Small intestine (tissue), 16 donors: ENCODE measurements at places on chromosomes 7 and 10.

DNA sequence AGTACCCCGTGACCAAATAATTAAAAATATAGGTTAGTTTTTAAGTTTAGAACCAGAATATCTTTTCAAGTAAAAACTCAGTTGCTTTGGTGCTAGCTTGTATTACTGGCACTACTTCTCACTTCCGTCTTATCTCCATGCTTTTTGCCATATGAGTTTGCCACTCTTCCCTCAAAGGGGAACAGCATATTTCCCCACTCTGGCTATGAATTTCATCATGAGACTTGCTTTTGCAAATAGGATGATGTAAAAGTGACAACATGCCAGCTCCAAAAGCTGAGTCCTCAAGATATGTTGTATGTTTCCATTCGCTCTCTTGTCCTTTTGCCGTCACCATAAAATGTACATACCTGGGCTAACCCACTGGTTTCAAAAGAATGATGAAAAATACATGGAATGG is 178.1 kb upstream of the SEMA3A start:
- no peak for DNase-seq

DNA sequence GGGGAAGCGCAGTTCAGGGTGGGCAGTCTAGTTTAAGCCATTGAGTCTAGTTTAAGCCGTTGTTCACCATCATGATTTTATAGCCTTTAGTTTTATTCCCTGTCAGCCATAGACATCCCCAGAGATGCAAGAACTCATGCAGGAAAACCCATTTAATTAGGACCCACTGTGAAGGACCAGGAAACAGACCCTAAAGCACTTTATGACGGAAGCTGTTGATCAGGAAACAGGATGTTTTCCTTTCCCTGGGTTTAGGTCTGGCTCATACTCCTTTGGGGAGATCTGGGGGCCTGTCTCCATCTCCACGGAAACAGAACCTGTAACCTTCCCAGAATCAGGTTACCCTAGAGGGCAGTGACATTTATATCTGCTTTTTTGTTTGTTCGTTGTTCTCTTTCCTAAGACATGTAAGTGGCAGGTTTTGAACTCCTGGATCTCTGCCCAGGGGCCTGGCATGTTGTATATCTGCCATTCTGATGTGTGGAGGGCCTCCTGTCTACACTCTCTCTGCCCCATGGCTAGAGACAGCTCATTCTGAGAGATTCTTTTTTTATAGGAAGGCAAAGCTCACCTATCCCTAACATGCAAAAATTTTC is 657.2 kb upstream of the GALNT17 start:
- no peak for DNase-seq

DNA sequence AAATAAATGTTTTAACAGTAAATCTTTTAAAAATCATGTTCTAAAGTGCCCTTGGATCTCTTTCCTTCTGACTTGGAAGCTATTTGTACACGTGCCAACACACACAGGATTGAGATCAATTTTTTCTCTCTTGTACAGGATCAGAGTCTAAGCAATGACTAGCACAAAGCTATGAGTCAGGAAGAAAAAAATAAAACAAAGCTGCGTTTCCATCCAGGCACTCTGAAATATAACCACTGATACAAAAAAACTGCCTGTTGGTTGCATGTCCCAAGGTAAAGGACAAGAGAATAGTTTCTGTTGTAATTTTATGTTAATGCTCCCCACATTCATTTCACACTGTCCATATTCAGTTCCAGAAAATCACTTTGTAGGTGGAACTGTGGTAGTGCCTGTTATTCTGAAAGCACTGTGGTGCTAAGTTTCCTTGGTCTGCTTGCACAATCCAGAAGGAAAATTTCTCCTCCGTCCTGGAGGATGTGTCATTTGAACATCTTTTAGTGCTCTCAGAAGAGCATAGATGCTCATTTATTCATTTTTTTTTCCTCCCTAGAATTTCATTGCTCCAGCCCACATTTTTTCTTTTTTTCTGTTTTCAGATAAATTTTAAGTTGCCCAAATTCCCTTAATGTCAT is 113.4 kb downstream of the PLXDC2 start:
- peak; percentile 82 for DNase-seq

DNA sequence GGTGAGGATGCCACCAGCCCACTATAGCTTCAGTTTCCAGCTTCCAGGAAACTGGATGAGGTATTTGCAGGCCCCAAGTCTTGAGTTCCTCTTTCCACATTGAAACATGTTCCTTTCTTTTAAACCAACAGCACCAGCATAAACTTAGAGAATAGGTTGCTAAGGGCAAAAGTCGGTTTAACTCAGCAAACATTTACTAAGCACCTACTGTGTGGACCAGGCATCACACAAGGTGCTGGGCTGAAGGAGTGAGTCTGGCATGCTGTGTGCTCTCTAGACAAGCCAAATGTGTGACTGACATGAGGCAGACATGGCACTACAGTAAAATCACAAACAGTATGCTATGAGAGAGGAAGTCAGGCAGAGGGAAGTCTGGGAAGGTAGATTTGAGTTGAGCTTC is 11.0 kb upstream of the RASSF4 start:
- no peak for DNase-seq

GRCh38 chr10:80465839-80466590 is 11.9 kb downstream of the TSPAN14 start:
- DNase-seq = no peak

DNA sequence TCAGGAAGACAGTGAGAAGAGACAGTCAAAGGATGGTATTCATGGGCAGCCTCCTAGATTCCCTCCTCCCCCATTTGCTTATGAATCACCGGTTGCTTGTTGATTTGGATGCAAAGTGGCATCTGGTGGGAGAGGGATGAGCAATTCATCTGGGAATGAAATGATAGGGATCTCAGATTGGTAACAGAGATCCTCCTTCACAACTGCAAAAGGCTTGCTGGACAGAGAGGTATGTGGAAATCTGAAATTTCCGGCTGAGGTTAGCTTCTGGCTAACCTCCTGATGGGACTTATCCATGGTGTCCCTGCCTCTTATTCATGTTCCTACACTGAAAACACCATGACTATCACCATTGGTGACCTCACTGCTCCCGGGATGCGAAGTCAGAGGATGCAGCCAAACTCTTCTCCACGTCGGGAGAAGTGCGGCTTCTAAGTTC is 48.4 kb upstream of the PODXL start:
- no peak for DNase-seq

DNA sequence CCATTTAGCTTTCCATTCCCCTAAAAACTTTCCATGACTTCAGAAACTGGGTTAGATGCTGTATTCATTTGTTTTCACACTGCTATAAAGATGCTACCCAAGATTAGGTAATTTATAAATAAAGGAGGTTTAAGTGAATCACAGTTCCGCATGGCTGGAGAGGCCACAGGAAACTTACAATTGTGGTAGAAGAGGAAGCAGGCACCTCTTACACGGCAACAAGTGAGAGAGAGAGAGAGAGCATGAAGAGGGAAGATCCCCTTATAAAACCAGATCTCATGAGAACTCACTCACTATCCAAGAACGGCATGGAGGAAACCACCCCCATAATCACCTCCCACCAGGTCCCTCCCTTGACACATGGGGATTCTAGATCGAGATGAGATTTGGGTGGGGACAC is 336.8 kb downstream of the TFEC start:
- no peak for DNase-seq

GRCh38 chr7:5296015-5296610 is 13.4 kb downstream of the SLC29A4 start:
- no peak for DNase-seq

GRCh38 chr7:80581486-80582260 is 56.8 kb upstream of the CD36 start:
- no peak for DNase-seq

- no peak for DNase-seq
Measured at GRCh38 chr7:70484255-70484654, 647.7 kb upstream of the GALNT17 start.

- no peak for DNase-seq
Measured at GRCh38 chr10:52665821-52666220, 106.8 kb downstream of the MBL2 start.

DNA sequence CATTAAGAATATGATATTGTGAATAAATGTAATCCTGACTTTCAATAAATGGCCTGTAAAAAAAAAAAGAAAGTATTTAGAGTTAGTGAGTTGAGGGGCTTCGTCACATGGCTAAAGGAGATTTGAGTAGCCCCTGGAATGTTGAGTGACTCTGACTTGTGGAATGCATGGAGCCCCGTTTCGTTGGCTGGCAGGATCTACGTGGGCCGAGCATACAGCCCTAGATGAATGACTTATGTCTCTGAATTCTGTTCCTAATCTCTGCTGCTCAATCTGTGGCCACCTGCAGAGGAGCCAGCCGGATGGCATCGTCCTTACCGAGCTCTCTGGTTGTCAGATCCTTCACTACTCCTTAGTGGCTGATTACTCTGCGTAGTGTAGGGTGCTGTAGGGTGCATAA is 155.7 kb downstream of the MGMT start:
- no peak for DNase-seq

DNA sequence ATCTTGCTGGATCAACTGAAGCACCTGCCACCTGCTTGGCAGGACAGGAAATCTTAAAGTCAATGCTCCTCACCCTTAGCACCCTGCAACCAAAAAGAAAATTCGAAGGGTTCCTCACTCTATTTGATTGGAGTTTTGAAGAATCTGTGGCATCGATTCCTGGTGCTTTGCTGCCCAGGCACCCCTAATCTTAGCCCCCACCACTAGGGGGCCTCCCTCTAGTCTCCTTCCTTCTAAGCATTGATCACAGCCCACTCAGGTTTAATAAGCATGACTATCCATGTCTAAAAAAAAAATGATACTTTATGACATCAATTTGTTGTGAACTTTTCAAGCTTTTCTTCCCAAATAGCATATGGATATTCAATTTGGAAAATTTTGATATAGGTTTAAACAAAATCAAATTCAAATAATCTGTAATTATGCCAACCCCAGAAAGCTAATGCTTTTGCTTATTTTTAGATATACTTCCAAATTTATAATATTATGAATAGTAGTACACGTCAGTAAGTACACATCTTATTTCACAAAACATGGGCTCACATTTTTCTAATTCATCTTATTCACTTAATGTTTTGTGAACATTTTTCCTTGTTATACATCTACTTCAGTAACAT is 45.3 kb downstream of the NRG3 start:
- DNase-seq = peak; percentile 0

DNA sequence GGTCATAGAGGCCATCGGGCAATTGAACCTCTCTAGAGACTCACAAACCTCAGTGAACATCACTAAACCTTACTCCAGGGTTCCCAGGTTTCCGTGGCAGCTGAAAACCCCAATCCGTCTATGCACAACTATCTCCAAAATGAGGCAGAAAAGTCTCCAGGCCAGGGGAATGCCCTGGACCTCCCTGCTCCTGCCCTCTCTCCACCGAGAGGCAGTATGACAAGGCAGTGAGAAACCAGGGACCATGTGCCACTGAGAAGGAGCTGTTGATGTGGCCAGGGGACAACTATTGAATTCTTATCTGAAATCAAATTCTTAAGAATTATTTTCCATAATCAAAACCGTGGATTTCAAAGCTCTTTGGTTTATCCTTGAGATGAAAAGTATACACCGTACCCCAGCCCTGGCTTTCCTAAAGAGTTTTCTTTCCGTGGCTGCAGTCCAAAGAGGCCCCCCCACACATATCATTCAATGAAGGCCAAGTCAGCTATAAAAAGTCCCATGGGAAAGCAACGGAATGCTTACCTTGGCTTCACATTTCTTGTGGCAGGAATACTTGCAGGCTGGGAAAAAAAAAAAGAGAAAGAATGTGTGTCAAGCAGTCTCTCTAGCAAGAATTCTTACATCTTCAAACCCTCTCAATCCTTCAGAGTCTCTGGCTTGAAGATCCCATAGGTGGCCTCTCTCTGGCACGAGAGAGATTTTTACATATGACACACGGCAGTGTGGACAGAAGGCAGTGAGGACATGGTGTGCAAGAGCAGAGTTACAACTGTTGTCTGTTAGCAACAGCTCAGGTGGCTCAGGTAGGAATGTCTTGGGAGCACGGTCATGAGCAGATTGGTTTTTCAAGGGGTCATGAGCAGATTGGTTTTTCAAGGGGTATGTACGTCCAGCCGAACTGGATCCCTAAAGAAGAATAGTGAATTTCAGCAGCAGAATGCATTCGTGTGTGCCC is 75.2 kb downstream of the TNS3 start:
- no peak for DNase-seq
